ENCODE measurements at places on chromosomes 2 and 18.

DNA sequence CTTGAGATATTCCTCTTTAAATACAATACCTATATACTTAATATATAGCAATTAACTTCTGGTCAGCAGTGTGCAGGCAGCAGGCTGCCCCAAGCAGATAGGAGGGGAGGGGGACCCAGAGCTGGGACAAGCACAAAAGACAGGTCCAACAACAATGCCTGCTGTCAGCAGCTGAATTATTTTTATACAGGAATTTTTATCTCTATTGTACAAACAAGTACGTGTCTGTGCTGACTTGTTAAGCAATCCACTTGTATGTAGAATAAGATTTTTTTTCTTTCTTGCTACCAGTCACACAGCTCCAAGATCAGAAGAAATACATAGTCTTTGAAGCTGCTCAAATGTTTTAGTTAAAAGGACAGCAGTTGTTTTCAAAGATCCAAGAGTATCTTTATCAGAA lies 16.7 kb downstream of the BCL11A start:
- no peak for DNase-seq

DNA sequence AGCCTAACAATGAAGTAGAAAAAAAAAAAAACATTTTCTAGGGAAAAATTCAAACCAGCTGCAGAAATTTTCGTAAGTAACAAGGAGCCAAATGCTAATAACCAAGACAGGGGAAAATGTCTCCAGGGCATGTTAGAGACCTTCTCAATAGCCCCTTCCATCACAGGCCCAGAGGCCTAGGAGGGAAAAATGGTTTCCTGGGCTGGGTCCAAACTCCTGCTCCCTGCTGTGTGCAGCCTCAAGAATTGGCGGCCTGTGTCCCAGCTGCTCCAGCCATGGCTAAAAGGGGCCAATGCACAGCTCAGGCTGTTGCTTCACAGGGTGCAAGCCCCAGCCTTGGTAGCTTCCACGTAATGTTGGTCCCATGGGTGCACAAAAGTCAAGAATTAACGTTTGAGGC lies 266.2 kb downstream of the ZEB2 start:
- DNase-seq = no peak

DNA sequence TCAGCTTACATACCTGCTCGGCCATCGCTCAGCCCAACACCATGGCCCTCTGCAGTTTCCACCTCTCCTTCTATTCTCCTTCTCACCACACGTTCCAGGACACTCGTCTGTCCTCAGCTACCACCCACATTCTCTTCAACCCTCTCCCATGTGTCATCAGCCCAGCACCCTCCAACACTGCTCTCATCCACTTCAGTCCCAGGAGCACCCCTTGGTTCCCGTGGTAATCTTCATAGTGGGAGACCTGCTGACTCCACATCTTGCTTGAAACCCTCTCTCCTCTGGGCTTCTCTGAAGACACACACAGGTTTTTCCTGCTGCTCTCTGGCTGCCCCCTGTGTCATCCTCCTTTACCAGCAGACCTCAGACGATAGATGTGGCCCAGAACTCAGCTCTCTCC lies 228.7 kb downstream of the GBX2 start:
- no peak for DNase-seq

DNA sequence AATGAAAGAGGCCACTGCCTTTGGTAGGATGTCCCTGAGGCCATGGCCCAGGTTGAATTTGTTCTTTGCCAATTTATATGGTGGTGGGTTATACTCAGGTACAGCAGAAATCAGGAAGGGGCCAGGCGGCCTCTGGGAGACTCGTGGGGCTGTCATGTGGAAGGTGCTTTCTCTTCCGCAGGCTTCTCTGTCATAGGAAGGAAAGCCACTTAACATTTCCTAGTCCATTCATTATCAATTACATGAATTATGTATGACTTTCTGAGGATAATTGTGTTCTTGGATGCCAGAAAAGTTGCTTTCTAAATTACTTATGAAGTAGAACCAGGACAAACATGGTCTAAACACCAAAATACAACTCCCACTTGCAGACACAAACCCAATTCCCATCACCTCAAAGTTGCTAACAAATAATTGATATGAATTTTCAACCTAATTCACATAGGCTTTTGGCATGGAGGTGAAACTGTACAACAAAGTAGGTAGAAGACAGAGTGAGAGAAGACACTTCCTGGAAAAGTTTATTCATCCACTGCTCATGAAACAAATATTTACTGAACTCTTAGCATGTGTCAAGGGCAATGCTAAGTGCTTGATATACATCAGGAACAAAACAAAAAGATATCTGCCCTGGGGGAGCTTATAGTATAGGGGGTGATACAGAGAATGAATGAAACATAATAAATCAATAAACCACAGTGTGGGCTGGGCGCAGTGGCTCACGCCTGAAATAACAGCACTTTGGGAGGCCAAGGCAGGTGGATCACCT lies 50.5 kb upstream of the CHMP1B start:
- DNase-seq = no peak

GRCh38 chr2:171811245-171811628 lies 82.8 kb downstream of the SLC25A12 start:
- DNase-seq = no peak

- DNase-seq = no peak
These were observed 585.9 kb downstream of the ZEB2 start for GRCh38 chr2:143933946-143934569.

DNA sequence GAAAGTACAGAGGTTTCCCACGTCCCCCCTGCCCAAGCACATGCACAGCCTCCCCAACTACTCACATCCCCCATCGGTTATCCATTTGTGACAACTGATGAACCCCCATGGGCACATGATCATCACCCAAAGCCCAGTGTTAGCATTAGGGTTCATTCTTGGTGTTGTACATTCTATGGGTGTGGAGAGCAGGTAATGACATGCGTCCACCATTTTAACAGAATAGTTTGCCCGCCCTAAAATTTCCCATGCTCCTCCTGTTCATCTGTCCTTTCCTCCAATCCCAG lies 74.3 kb downstream of the LONRF2 start:
- DNase-seq = no peak

DNA sequence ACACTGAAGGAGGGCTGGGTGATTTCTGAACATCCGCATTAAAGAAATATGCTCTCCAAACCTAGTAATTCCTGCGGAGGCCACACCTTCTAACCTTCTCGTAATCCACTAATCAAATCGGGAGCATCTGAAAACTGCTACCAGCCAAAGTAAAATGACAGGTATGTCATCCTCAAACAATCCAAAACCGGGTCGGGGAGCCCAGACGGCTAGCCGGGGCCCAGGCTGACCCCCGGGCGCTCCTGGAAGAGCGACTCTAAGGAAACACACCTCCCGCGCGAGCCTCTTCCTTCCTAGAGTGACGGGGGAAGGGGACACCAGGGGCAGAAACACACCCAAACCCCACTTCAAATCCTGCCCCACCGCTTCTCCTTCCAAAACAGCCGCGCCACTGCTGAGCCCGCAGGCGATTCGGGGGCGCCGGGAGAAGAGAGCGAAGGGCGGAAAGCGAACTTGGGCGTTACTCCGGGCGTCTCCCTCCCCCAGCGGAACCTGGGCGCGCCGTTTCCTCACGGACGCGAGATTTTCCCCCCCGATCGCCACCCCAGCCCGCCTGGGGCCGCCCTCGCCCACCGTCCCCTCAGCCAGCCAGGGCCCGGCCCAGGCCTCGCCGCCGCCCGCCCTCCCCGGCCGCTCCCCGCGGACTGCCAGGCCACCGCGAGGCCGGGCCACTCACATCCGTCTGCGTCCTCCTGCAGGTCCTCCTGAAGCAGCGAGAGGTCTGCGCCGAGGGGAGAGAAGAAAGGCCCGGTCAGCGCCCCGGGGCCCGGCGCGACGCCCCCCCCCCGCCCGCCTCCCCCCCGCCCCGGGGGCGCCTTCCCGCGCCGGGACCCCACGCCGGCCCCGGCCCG lies 584 bp downstream of the PPP4R1 start:
- DNase-seq = peak; percentile 54

DNA sequence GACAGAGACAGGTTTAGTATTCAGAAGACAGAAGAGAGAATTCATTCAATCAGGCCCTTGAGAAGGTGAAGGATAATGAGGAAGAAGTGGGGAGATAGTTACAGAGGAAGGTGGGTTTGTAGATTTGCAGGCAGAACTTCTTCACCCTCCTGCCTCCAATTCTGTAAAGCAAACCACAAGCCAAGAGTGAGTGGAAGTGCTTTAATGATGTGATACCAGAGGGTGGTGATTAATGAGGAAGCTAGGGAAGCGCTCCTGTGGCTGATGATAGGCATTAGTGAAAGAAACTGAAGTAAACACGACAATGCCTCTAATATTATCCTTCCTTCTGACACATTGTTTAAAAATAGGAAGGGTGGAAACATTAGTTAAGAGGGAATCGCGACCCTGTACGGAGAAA lies 78.2 kb downstream of the CAPN13 start:
- DNase-seq = no peak

DNA sequence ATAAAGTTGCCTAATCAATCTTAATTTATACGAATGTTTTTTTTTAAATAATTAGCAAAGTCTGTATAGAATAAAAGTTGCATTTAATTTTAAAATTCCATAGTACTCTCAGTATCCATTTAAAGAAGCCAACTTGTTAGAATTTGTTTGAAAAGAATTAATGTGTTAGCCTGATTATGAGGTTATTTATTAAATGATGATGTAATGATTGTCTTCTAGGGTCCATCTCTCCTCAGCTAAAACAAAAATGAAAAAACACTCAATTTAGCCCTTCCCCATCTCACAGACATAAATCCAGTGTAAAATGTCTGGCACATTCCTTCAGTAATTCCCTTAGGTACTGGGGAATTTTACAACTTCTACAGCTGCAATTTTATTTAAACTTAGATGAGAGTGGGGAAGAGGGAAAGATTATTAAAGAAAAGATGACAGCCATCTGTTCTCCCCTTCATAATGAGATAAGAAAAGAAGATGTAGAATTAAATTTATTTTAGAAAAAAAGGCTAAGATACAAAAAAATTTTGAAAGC lies 68.6 kb downstream of the BARD1 start:
- no peak for DNase-seq

GRCh38 chr2:173053043-173053699 lies 22.5 kb upstream of the MAP3K20 start:
- no peak for DNase-seq

DNA sequence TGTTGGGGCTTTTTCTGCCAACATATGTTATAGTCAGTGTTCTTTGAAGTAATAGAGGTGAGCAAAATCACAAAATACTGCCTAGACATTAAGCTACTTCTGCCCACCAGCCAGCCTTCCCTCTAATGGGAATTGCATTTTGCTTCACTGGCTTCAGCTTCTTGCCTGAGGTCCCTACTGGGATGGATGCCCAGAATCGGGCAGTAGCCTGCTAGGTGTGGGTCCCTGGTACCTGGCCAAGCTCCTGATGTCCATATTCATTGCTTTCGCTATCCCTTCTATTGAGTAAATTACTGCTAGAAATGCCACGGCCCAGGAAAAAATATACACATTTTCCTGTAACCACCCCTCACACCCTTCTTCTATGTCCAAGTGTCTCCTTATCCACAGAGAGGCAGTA lies 27.0 kb downstream of the CRYGD start:
- no peak for DNase-seq

- DNase-seq = peak; percentile 29
These were observed 622 bp downstream of the RAB12 start for GRCh38 chr18:8609659-8610458.

DNA sequence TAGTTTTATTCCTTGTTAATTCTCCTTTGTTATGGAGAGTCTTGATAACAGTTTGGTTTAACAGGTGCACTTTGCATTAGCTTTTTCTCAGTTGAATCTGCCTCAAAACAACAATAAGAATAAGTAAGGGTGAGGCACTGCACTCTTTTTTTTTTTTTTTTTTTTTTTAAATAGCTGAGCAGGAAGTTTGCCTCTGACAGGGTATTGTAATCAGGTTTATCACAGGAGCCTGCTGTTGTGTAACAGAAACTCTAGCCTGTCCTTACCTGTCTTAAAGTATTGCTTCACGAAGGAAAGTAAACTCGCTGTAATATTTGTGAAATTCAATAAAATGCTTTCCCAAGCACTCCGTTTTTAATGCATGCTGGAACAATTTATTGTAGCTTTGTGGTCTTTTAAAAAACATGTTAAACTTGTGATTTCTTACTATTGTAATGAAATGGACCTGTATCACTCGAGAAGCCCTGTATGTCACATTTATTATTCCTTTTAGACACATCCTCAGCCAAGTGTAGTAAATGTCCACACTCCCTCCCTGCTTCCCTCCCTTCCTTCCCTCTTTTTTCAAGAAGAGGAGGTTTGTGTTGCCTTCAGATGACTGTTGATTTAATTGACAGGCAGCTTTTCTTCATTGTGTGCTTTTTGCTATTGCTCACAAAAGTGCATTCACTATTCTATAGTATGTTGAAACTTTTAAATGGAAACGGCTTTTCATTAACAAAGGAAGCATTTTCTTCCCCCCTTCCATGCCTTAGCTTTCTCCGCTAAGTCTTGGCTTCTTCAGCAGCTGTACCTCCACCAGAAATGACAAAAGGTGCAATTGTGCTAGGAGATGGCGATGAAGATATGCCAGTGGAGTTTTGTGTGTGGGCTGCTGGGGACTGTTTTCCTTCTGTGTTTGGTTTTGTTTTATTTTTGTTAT lies 52.7 kb downstream of the TAF1B start:
- no peak for DNase-seq

- DNase-seq = peak; percentile 83
These were observed 64.0 kb upstream of the MAPRE2 start for GRCh38 chr18:34976899-34977837.

DNA sequence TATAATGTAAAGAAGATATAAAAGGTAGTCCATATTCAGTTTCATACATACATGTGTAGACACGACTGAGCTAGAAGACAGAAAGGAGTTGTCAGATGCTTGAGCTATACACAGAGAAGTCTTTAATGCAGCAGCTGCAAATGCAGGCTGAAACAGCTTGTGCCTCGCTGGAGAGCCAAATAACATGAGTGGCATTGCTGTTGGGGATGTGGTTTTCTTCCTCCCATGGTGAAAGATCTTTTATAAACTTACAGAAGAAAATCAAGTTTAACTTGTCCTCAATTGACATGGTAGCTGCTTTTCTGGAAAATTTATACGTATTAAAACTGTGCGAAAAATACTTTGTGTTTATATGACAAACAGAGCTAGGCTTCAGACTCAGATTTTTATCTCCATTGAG lies 16.4 kb upstream of the IL1R1 start:
- no peak for DNase-seq

- peak; percentile 68 for DNase-seq
These were observed 52.8 kb upstream of the PMAIP1 start for GRCh38 chr18:59846814-59847490.

DNA sequence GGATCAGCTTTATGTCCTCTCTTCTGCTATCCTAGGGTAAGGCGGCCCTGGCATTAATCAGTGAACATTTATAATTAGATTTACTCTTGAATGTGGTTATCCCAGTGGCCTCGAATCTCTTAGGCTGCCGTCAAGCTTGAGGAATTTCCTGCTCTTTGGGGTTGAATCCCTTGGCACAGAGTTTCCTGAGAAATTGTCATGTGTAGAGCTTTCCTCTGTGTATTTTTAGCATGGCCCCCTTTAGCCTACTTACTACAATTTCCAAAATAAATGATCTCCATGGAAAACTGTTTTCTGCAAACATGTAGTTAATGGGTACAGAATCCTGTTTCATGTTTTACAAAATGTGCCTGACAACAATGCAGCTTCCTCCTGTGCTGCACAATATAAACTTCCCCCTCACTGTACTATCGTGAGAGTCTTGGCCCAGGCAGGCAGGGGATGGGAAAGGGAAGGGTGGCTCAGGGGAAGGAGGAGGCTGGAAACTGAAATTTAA lies 18.1 kb downstream of the NCAPH start:
- no peak for DNase-seq

GRCh38 chr2:230602562-230603230 lies 109.9 kb upstream of the CAB39 start:
- peak; percentile 44 for DNase-seq
